ENCODE measurements at places on chromosomes 1 and 21.

GRCh38 chr1:53822931-53823330 lies 15.2 kb downstream of the NDC1 start:
- no peak for DNase-seq

GRCh38 chr1:24201941-24202440 lies 14.9 kb upstream of the IFNLR1 start:
- DNase-seq = peak; percentile 68

- DNase-seq = no peak
Measured at GRCh38 chr21:32580949-32581348, 4.4 kb downstream of the TCP10L start.

GRCh38 chr1:116453906-116454305 lies 80.9 kb downstream of the ATP1A1 start:
- DNase-seq = no peak

DNA sequence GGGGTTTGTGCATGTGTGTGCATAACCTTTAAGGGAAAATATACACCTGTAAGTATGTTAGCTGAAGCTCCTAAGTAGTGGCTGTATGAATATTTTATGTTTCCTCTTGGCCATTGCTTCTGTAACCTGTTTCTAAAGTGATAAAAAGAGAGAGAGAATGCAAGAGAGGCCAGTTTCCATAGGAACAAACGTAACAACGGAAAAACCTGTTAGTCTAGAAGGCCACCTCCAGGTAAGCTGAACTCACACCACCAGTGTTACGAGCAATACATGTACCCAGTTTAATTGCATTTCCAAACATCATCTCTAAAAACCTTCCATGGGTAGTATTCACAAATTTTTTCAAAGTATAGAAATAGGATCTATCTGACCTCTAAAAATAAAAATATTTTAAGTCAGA lies 63.1 kb downstream of the PLPPR4 start:
- DNase-seq = no peak

- DNase-seq = no peak
Measured at GRCh38 chr1:90809093-90809492, 92.0 kb upstream of the BARHL2 start.

- DNase-seq = peak; percentile 90
Measured at GRCh38 chr1:181142096-181142958, 53.8 kb downstream of the IER5 start.

DNA sequence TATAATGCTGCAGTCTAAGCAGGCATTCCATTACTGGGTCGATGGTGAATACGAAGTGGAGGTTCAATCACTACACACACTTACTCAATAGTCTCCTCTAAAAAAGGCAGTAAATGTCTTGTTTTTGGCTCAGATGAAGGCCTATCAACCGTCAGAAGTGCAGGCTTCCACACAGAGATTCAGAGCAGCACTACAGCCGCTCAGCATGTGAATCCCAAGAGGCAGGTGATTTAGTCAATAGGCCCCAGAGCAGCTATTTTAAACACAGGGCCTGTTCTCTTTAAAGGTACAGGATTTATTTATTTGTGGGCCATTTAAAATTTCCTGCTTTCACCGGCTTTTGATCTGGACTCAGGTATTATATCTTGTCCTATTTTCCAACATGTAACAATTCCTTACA lies 293.7 kb downstream of the RGS7 start:
- no peak for DNase-seq

DNA sequence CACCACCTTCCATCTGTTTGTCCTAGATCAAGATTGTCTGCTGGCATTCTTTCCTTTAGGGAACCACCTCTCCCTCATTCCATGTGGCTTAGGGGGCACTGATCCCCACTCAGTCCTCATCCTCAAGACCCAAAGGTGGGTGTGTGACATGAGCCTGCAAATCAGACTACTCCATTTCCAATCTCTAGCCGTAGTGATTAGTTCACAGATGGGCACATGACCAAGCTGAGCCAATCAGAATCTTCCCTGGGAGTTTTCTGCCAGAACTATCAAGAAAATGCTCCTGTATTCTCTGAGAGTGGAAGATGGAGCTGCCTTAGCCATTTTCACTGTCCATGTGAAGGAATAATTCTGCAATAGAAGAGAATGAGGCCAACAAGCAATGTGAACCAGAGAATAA lies 19.3 kb upstream of the PTPRF start:
- no peak for DNase-seq

- no peak for DNase-seq
Measured at GRCh38 chr1:48595613-48596012, 123.6 kb upstream of the SPATA6 start.

Data from CD4-positive, alpha-beta T cell treated with Interleukin-6 for 4 hours (primary cell).